NCI-H2081 (cell line): ENCODE measurements at places on chromosomes 13 and 19.

DNA sequence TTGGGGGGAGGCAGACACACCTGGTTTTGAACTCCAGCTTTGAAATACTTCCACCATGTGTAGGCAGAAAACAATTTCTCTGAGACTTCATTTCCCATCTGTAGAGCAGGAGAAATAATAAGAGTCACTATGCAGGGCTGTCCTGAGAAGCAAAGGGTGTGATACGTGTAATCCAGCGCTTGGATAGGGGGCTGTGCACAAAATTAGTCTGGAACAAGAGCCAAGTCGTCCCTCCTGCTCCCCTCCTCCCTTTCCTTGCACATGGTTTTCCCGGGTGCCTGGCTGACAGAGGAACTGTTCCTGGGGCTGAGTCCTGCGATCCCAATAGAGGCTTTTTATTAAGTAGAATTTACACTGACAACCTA, 29.6 kb upstream of the UBE2L5 start:
- no peak for DNase-seq

GRCh38 chr19:18931316-18932162, 9.5 kb downstream of the HOMER3 start:
- no peak for DNase-seq

GRCh38 chr13:66567899-66568612, 662.1 kb downstream of the PCDH9 start:
- no peak for DNase-seq

GRCh38 chr13:106752584-106753170, 184.7 kb upstream of the ARGLU1 start:
- no peak for DNase-seq

DNA sequence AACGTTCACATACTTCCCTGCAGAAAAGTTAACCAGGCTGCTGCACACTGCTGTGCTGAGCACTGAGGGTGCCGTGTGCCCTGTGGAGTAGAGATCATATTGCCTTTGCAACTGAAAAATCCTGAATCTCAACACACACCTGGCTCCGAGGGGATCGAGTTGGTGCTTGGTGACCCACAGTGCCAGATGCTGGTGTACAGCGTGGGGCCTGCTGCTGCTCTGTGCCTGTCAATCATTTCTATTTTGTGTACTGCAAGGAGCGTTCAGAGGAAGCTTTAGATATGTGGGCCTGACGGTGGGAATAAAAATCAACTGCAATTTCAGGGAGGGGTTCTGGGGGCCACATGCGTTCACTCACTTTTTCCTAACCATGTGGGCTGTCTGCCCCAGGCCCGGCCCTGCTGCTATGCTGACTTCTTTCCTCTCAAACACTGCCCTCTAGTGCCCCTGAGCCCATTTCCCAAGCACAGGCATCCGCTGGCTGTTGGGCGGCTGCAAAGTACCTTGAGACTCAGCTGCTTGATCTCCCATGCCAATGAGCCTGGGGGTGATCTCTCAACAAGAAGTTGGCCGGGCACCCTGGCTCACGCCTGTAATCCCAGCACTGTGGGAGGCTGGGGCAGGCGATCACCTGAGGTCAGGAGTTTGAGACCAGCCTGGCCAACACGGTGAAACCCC, 9.7 kb upstream of the LENG8 start:
- DNase-seq, result peak; percentile 4

GRCh38 chr19:51507640-51508058, 6.0 kb upstream of the SIGLEC12 start:
- DNase-seq, result no peak

GRCh38 chr19:34282611-34283519, 28.5 kb downstream of the GARRE1 start:
- DNase-seq, result no peak

DNA sequence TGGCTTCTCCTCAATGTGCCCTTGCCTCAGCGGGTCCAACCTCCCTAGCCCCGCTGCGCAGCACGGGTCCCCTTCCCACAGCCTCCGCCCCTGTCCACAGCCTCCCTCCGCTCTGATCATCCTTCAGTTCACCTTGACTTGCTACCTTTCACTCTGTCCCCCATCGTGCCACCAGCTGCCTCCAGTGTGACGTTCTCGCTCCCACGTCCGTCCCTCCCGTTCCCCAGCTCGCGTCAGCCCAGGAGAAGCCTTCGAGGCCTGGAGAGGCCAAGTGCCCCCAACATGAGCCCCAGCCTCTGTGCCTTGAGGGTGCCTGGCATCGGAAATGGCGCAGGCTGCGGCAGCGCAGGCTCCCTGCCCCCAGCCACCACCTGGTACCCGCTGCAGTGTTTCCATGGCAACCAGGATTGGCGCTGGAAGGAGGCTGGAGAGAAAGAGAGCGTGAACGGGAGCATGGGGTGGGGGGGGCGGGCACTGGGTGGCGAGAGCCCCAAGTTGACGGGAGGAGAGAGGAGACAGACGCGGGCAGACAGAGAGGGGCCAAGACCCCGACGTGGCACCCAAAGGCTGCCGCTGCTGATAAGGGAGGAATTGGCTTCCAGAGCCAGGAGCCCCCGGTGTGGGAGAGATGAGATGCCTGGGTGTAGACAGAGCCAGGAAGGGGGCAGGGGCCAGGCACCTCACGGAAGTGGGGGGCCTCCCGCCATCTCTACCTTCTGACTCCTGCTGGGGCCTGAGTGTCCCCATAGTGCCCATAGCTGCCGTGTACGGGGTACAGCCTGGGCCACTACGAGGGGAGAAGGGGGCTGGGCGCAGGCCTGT, 844 bp upstream of the ASPDH start:
- peak; percentile 47 for DNase-seq

GRCh38 chr19:36572593-36573019, 486 bp downstream of the ZNF529 start:
- DNase-seq, result no peak

GRCh38 chr19:46537136-46538097, 41.8 kb upstream of the PNMA8B start:
- no peak for DNase-seq

GRCh38 chr19:15684828-15685227, 11.9 kb downstream of the CYP4F12 start:
- DNase-seq, result no peak

- no peak for DNase-seq
Observed at GRCh38 chr19:35458192-35458591, 10.1 kb downstream of the FFAR2 start.

DNA sequence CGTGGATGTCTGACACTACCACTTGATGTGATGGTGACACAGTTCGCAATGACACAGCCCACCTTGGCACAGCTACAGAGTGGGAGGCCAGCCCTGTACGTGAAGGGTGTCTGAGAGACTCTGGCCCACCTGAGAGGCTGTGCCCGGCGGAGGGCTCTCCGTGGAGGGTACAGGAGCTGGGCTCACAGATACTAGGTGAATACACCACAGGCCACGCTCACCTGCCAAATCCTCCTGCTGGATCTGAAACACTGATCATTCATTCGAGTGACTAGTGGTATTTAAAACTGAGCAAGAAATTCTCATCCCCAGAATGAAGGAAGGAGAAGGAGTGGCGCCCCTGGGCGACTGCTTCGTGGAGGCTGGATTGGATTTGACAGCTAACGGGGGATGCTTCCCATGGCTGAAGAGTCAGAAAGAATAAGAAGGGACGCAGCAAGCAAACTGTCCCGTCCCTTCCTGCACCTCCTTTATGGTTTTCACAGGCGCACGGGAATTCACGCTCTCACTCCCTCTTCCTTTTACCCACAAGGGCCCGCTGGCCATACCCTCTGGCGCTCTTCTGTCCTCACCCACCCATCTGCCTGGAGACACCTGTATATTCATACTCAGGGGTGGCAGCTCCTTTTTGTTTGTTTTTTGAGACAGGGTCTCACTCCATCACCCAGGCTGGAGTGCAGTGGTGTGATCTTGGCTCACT, 25.0 kb downstream of the CEBPG start:
- no peak for DNase-seq

- no peak for DNase-seq
Observed at GRCh38 chr19:43362745-43363144, 9.3 kb downstream of the CD177 start.

DNA sequence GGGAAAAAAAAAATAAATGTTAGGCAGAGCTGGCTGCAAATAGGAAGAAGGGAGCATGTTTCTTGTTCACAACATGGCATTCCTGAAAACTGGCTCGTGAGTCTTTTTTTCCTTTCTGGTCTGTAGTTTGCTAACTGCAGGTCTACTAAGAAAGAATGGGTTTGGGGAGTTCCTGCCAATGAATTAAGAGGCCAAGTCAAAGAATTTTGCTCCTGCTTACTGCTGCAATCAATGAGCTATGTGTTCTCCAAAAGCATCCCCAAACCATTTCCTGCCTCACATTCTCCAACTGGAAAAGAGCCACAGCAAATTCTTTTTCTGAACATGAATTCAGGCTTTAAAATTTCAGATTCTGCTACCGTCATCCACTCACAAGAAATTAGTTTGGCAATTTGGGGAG, 88.6 kb downstream of the DCT start:
- no peak for DNase-seq

DNA sequence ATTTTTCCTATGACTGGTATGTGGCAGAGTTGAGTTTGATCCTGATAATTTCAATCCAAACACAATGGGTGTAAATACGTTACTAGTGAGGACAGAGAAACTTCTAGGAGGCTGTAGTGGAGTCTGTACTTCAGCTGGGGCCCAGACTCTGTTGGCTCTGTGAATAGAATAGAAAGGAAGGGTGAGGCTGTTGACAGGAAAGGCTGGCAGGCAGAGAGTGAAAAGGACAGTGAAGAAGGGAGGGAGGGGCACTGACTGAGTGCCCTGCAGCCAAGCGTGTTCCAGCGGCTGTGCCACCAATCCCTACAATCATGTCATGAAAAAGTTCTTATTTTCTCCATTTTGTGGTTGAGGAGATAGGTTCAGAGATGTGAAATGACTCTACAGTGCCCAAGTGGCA, 80.5 kb downstream of the MBNL2 start:
- DNase-seq, result no peak

GRCh38 chr13:24452044-24452443, 60.5 kb downstream of the PARP4 start:
- no peak for DNase-seq

DNA sequence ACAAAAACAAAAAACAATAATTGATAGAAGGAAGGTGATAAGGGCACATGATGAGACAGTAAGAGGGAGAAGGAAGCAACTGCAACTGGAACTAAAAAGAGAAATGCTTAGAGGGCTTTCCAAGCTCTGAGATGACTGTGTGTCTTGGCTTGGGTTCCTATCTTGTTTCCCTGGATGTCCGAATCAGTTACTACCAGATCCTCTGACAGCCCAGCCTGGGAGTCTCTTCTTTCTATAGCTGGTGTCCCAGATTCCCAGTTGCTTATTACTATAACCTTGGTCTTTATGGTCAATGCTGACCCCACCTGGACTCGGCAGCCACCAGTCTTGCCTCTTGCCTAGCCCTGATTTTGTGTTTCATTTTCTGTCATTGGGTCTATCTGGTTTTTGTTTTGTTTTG, 116.4 kb downstream of the RFC3 start:
- no peak for DNase-seq

DNA sequence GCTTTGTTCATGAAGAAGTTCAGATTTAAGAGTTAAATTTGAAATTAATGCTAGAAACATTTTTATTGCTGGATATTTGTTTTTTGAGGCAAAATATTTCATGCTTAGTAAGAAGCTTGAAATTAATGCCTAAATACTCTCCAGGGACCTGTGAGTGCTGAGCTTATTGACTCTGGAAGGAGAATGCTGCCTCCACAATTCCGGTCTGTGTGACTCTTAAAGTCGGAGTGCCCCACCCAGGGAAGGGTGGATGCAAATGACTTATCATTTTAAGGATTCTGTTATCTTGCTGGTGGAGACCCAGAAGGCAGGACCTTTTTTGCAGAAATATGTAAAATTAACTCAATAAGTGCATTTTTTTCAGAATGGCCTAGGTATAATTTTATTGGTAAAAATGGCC, 143.8 kb upstream of the RXFP2 start:
- no peak for DNase-seq

- no peak for DNase-seq
Observed at GRCh38 chr19:51224163-51224641, 678 bp upstream of the CD33 start.

GRCh38 chr13:22198001-22198400, 527.1 kb downstream of the FGF9 start:
- DNase-seq, result no peak

GRCh38 chr13:43786766-43787517, at the start of gene ENOX1:
Gene ENOX1, minus strand, starts transcription at chr13:43786972.
- peak; percentile 86 for DNase-seq

- DNase-seq, result no peak
Observed at GRCh38 chr13:103006641-103007426, 59.4 kb downstream of the SLC10A2 start.

DNA sequence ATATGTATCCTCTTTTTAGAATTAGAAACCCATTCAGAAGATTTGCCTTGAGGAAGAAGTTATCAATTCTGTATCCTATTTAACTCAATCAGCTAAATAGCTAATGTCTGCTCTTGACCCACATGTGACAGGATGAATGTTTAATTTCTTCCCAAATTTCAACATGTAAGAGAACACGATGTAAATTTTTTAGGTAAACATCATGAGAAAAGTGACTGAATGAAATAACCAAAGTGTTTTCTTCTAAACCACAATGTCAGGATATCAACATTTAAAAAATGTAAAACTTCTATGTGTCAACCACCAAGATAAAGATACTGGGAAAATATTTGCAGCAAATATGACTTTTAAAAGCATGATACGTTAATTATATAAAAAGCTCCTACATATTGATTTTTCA, 302.4 kb downstream of the DCT start:
- DNase-seq, result no peak

DNA sequence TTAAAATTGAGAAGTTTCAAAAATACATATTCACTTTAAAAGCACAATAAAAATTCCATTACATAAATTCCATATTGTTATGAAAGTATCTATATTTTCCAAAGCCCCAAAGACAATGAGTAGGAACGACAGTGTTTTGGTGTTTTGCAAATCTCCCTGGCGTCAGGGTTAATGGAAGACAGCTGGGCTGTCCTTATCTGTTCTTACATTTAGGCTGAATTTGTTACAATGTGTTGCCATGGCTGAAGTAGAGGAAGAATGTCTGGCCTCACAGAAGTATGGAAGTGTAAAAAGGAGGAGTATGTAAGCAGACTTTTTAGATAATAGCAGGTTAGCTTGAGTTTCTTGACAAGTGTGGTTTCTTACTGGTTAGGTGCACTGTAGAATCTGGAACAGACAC, 124.4 kb upstream of the SPATA13 start:
- no peak for DNase-seq

DNA sequence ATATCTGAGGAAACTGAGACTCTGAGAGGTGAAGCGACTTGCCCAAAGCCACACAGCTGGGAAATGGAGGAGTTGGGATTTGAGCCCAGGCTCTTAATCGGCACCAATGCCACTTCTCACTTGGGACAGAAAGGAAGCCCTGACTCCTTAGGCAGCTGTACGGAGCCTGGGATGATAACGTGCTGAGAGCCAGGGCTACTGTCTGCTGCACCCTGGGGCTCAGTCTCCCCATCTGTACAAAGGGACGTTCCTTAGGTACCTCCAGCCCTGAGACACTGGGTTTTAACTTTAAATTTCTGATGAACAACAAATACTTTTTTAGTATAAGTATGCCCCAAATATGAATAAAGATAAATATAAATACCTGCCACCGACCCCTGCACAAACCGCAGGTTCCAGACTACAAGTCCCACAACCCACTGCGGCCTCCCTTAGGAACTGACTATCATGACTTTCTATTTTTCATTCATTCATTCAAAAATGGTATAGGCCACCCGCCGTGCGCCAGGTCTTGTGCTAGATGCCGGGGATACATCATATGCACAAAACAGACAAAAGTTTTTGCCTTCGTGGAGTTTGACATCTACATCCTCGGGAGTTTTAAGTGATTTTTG, 776 bp upstream of the NCLN start:
- DNase-seq, result peak; percentile 77

- DNase-seq, result no peak
Observed at GRCh38 chr19:12706332-12706718, 9.9 kb upstream of the FBXW9 start.

- no peak for DNase-seq
Observed at GRCh38 chr19:16280306-16280705, 44.3 kb upstream of the KLF2 start.
